Kidney glomerular epithelial cell (primary cell): ENCODE measurements at places on chromosomes 13 and 19.

- no peak for DNase-seq
These were observed 54.5 kb upstream of the MTIF3 start for GRCh38 chr13:27504868-27505194.

DNA sequence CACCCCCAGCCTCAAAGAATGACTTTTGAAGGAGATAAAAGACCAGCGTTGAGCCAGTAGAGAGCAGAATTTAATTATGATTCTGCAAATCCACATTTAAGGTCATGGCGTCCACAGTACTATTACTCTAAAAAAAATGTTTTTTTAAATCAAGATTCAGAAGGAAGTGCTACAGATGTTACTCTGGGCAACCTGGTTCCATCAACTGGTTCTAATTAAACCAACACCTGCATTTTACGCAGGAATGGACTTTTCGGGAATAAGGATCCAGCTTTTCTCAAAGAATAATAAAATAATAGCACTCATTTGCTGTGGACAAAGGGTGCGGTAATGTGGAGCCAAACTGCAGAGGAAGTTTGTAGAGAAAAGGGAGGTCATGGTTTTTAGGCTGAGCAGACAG, 62.9 kb upstream of the IPO5 start:
- DNase-seq = no peak

GRCh38 chr13:33303855-33304597, 18.5 kb upstream of the STARD13 start:
- no peak for DNase-seq

DNA sequence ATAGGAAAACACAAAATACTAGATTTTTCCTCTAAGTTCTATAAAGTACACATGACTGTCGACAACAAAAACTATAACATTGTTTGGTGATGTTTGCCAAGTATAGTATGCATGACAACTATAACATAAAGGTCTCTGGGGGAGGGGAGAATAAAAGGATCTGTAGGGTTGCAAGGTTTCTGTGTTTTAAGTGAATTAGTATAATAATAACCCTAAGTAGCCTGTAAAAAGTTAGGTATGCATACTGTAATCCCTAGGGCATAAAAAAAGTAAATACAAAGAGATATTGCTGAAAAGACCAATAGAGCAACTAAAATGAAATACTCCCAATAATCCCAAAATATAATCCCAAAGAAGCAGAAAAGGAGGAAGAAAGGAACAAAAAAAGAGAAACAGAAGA, 14.6 kb downstream of the MYCBP2 start:
- DNase-seq = no peak

- no peak for DNase-seq
These were observed 4.7 kb upstream of the CEACAM5 start for GRCh38 chr19:41703602-41704293.

- peak; percentile 91 for DNase-seq
These were observed 48.1 kb downstream of the TNFRSF19 start for GRCh38 chr13:23618341-23618740.

DNA sequence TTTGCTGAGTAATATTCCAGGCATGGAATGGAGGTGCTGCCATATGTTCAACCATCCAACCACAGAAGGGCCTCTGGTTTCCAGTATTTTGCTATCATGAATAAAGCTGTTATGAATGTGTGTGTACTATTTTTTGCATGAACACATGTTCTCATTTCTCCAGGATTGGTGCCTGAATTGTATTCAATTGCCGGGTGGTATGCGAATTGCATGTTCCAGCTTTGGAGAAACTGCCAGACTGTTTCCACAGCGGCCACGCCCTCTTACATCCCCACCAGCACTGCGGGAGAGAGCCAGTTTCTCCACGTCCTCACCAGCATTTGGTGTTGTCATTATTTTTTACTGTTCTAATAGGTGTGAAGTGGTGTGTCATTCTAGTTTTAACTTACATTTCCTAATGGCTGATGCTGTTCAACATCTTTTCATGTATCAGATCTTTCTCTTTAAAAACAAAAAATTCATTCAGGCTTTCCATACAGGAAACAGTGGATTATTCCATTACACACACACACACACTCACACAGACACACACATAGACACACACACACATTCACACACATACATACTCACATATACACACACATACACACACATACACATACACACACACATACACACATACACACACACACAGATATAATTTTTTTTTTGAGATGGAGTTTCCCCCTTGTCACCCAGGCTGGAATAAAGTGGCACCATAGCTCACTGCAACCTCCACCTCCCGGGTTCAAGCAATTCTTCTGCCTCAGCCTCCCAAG, 154.1 kb downstream of the PTPRS start:
- DNase-seq = no peak

DNA sequence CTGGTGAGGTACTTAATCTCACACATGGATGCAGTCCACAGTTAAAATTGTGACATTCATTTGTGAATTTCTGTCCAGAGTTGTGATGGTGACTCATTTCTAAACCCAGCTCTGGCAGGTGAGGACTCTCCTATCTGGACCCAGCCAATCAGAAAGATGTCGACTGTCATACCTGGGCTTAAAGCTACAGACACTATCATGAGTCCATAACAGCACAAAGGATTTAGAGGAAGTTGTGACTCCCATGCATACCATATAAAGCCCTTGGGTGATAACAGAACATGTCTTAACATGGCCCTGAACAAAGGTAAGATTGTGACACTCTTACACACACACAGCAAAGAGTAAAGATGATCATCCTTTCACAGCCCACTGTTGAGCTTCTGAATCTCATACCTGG, 59.7 kb upstream of the ZNF724 start:
- DNase-seq = no peak

- no peak for DNase-seq
These were observed 658 bp upstream of the ISOC2 start for GRCh38 chr19:55461974-55462626.

DNA sequence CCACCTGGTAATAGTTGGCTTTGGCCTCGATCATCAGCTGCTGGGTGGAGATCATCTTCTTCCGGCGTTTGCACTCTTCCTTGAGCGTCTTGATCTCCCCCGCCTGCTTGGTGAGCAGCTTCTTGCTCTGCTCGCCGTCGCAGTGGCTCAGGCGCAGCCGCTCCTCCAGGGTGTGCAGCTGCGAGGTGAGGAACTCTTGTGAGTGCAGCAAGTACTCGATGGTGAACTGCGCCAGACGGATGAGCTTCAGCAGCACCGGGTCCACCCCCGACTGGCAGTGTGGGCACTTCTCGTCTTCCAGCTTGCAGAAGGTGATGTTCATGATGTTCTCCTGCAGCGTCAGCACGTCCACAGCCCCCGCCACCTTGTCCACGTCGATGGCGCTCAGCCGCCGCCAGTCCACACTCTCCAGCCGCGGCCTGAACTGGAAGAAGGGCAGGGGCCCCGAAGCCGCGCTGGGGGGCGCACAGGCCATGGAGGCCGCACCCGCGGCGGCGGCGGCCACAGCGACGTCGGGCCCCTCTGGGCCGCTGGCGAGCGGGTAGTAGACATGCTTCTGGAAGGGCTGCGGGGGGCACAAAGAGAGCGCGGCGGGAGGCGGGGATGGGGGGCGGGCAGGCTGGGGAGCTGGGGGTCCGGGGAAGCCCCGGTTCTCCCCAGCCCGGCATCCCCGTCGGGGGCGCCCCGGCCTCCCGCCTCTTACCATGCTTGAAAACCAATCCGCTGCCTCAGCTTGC, 3.0 kb downstream of the DZIP1 start:
- DNase-seq = peak; percentile 66

DNA sequence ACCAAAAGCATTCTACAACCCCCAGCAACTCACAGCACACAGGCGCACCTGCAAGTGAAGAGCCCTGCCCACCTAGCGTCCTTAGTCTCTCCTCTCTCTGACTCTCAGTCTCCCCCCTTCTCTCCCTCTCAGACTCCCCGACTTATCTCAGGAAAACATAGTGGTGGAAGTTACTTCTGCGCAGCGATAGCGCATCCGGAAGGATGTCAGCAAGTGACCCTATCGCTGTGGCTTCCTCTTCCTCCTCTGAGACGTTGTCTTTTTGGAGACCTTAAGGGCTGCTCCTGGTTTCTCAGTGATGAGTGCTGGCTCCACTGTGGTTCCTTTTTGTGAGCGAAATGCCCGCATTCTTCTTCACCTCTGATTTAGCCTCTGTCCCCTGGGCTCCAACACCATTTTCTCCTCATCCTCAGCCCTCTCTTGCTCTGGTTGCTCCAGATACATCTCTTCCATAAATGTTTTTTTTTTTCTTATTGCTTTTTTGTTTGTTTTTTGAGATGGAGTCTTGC, 1.4 kb upstream of the YIF1B start:
- DNase-seq = no peak

GRCh38 chr19:45123440-45123850, 30.5 kb downstream of the PPP1R37 start:
- no peak for DNase-seq

DNA sequence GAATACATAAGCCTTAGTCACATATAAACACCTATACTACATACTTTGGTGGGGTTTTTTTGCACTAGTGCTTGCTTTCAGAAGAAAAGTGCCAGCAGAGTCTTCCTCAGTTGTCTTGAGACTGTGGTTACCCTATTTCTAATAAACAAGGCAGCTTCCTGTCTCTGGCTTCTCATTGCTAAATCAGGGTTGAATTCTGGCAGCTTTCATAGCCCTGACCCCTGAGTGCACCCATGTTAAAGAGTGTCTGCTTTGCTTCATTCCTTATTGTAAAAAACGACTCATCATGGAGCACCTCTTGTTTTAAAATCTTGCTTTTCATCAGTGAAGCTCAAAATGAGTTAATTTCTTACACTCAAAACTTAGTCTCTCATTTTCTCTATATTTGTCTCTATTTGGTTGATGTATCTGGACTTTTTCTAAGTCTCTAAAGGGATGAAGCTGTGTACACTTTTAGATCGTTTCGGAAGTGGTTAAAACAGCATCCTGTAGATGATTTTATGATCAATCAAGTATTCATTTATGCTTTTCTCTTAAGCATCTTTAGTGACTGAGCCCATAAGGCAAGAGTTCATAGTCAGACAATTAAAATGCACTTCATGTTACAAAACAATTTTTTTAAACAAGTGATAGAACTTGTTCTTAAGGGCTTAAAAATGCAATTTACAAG, 72.1 kb downstream of the KLF12 start:
- DNase-seq = no peak

DNA sequence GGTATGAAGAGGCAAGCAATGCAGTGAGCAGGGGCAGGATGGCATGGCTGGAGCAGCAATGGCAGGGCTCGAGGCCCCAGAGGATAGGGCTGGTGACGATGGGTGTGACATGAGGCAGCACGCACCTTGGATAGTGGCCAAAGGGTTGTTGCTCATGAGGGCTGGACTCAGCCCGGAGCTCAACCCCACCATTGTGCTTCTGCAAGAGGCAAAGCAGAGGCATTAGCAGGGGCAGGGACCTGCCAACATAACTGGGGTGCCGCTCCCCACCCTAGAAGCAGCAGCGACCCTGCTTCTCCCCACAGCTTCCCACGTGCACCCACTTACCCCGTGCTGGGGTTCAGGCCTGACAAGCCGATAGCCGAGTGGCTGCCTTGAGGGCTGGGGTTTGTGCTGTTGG, 15.8 kb downstream of the ZNF574 start:
- DNase-seq = no peak

- DNase-seq = no peak
These were observed 832.0 kb upstream of the SLITRK5 start for GRCh38 chr13:86839221-86839620.

DNA sequence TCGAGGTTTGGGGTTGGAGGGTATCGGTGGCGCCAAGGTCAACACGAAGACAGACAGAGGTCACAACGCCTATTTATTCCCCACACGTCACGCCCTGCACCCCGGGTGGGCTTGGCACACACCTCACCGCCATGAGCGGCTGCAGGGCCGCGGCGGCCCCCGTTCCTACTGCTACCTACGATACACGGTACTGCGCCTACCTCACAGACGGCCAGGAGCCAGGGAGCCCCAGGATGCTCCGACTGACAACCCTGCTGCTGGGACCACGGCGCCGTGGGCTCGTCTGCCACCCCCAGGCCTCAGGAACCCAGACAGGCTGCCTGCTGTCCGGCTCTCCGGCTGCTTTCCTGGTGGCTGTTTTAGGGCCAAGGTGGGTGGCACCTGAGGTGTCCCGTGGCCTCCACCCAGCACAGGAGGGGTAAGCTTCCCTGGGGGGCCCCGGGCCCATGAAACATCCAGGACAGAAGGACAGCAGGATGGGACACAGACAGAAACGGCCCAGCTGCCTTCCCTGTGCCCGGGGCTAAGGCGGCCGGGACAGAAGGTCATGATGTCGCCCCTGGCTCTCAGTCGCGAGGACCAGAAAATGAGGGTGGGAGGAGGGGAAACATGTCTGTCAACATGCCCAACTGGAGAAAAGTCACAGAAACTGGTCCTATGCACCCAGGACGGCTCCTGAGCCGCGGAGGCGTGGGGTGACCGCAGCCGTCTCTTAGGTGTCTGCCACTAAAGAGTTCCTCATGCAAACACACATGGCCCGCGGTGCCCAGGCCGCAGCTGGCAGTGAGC, 15.0 kb upstream of the SLC39A3 start:
- no peak for DNase-seq
